ENCODE measurements at places on chromosomes 7 and 10. TPM values are rescaled to one million over a fixed set of nuclear protein-coding genes. Genes with fewer than 3 reads are reported as not detected.

DNA sequence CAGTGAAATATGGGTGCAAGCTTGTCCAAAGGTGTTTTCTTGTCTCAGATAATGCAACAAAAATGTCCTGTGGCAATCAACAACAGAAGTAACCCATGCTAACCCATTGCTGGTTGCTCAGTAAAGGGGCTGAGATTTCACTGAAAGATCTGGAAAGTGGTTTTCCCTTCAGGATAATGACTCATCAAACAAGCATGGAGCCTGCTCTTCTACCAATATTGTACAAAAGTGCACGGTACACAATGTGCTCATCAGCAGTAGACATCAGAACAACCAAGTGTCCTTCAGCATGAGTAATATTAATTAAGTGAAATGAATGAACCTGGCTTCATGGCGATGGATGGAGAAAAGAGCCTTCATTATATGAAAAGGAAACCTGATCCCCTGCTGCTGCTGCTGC lies 287.1 kb upstream of the NEBL start:
- no peak for DNase-seq

DNA sequence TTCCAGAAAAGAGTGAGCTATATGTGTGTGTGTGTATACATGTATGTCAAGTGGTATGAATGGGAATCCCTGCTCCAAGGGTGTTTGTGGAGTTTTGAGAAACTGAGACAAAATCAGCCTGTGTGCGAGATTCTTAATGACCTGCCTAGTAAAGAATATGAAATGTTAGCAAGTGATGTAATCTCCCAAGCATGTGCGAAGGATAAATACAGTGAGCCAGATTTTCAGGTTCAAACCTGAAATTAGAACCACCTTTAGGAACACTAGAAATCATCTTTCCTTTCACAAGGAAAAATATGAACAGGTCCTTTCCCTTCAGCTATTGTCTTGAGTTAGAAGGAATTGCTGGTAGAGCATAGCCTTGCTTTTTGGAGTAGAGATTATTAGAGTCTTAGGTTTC lies 457.6 kb downstream of the LRMDA start:
- DNase-seq = no peak

GRCh38 chr7:135930565-135931461 lies 46.3 kb downstream of the MTPN start:
- DNase-seq = no peak

GRCh38 chr7:50679218-50680007 lies 103.3 kb downstream of the GRB10 start:
- no peak for DNase-seq

DNA sequence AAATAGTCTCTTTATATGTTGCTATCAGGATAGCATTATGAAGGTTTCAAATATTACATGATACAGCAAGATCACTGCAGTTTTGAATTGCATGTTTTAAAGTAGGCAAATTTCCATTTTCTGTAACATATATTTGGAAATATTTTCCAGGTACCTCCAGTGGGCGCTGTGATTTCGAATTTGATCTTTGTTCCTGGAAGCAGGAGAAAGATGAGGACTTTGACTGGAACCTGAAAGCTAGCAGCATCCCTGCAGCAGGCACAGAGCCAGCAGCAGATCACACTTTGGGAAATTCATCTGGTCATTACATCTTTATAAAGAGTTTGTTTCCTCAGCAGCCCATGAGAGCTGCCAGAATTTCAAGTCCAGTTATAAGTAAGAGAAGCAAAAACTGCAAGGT lies 299.0 kb downstream of the MALRD1 start:
- no peak for DNase-seq

GRCh38 chr10:32005050-32005449 lies 51.2 kb downstream of the KIF5B start:
- peak; percentile 38 for DNase-seq

- no peak for DNase-seq
These were observed 466.5 kb downstream of the GRID1 start for GRCh38 chr10:85900061-85900460.

DNA sequence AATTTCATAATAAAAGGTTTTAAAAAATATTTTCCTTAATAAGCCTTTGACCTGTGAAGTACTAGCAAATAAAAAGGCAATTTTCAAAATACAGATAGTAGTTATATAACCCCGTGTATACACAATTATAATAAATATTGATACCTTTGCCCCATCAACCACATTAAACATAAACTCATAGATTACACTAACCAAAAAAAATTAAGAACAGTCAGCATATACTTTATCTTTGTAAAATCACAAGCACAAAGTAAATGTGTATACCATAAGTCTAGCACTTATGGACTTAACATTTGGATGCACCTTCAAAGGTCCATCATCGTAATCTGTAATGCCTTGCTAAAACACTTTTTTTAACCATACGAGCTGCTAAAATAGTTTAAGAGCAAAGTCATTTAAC lies 123.4 kb downstream of the SNX13 start:
- no peak for DNase-seq

DNA sequence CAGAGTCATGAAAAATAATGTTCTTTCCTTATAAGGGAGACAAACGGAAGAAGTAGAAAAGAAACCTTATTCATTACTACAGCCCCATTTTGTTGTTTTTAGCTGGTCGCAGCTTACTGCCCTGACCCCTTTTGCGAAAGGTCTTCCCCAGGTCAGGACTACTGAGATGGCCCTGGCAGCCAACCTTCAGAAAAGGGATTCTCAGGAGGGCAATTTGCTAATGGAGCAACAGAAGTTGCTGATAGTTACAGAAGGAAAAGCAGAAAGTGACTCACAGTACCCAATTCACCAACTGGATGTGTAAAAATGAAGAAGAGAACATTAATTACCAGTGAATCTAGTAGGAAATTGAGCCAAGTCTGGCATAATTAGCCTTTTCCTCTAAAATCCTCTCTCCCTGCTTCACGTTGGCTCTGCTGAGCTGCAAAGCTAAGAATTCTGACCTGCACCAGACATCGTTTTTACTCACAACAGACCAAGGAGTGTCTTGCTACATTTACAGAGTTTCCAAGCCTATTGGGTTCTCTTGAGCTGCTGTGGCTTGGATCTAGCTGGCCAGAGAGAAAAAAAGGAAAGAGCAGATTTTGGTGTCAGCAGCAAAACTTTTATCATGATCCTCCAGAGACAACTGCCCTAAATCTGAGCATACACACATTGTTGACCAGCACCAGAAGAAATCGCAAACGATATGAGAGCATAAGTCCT lies 499.9 kb upstream of the FZD8 start:
- DNase-seq = no peak

- no peak for DNase-seq
These were observed 137.7 kb downstream of the ZMIZ1 start for GRCh38 chr10:79206300-79207095.

The MINDY4 gene
- total RNA-seq = 1.1 TPM

The APBB1IP gene
- total RNA-seq = 52.1 TPM

The HELLS gene
- 135 TPM for total RNA-seq

The GPR26 gene
- total RNA-seq = not detected
